ENCODE measurements at places on chromosomes 7 and 10.

- DNase-seq: peak; percentile 69
Measured at GRCh38 chr7:149196151-149196704, 882 bp downstream of the ZNF282 start.

DNA sequence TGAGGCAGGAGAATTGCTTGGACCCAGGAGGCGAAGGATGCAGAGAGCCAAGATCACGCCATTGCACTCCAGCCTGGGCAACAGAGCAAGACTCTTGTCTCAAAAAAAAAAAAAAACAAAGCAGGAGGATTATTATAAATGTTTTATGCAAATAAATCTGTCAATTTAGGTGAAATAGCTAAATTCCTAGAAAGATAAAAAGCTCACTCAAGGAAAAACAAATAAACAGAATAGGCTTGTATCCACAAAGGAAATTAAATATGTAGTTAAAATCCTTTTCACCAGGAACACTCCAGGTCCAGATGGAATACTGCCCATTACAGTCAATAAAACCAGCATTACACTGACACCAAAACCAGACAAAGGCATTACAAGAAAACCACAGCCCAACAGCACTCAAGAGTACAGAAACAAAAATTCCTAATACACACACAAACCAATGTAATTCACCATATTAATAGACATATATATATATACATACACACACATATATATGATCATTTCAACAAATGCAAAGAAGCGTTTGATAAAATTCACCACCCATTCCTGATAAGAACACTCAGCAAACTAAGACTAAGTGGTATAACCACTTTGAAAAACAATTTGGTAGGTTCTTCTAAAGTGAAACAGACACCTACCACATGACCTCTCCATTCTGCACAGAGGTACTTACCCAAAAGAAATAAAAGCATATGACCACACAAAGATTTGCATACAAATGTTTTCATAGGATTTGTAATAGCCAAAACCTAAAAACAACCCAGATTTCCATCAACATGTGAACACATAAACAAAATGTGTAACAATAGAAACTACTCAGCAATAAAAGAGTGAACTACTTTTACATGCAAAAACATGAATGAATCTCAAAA is 38.8 kb downstream of the ABI1 start:
- no peak for DNase-seq

GRCh38 chr7:135077642-135078041 is 70.2 kb upstream of the TMEM140 start:
- peak; percentile 59 for DNase-seq

DNA sequence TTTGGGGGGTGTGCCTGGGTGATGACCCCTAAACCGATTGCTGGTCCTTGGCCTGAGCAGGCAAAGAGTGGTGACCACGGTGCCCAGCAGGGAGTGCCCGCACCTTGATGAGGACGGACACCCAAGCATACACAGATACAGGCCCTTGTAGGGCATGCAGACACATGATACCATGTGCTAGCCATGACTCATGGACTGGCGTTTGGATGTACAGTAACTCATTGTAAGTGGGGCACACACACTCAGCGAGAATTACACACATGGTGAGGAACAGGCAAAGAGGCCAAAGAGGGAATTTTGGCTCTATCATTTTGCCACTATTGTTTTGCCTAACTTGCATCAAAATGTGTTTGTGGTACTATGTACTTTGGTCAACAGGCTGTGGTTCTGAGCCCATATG is 24.1 kb downstream of the KAZALD1 start:
- no peak for DNase-seq

DNA sequence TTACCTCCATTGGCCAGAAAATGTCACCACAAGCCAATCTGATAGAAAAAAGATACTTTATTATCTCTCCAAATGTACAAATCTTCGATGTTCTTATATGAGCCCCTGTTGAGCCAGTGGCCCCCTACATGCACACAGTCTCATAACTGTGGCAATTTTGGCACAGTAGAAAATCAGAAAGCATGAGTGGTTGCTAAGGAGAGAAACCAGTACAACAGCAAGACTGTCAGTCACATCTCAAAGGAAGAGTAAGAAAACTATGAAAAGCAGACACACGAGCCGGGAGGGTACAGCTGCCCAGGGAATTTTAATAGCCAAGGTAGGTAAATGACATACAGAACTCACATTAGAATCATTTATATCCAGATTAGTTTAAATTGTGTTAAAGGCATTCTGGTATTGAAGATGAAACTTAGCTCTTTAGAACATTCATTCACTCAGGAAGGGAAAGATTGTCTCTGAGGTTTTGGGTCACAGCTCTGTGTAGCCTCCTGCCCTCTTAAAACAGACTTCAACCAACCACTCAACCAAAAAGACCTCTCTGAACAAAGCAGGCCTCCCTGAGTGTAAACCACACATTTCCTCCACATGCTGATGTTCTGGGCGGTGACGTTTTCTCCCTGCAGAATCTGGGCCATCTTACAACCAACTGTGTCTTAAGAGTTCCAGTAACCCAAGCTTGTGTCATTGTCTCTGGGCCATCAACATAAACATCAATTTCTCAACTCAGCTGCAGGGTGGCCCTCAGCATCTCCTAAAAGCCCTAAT is 80.8 kb upstream of the ADAM12 start:
- no peak for DNase-seq

GRCh38 chr10:67808704-67809103 is 29.3 kb downstream of the DNAJC12 start:
- DNase-seq: peak; percentile 52

DNA sequence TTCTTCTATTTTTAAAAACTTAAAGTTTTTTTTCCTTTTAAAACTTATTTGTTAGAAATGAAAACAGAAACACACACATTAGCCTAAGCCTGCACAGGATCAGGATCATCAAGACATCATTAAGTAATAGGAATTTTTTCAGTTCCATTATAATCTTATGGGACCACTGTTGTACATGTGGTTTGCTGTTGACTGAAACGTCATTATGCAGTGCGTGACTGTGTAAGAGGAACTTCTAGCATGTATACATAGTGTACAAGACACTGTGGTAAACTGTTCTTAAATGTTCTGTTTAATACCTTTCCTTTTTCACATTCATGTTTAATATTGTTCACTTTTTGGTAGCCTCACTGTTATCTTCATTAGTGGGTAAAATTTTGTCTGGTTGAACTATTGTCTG is 12.1 kb downstream of the ENTPD7 start:
- DNase-seq: no peak

DNA sequence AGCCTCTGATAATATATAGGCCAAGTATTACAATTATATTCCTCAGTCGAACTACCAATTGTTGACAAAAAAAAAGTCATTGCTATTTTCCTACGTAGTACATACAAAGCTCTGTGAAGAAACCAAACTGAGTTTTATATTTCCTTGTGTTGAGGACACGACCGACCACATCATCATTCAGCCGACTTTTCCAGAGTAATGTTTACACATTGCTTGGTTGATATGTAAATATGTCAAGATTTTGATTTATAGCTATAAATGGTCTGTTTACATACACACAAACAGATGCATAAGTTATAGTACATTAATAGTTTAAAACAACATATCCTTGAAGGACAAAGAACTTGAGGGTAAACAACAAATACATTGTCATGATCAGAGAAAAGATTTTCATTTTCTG is 121.5 kb downstream of the CRPPA start:
- no peak for DNase-seq

DNA sequence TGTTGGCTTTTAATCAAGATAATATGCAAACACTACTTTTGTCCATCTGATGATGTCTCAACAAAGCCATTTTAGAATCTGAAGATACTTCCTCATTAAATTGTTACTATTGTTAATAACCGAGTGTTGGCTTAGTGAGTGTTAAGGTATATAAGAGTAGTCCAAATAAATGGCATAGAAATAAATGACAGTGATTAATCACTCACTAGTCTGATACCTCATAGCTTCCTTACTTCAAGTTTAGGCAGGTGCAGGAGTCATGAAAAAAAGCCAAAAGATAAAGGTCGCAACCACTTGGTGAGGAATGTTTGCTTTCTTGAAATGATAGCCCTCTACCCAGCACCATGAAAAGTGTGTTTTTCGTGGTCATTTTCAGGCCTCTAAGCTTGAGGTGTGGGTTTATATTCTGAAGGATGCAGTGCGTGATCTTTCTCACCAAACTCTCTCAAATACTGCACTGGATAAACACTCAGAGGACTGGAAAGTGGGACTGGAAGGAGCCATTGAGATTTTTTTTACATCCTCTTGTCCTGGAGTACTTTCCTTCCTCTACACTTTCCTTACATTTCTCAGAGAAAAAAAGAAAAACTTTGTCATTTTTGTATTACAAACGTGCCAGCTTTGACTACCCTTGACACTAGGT is 138.1 kb downstream of the KIAA1217 start:
- DNase-seq: no peak

DNA sequence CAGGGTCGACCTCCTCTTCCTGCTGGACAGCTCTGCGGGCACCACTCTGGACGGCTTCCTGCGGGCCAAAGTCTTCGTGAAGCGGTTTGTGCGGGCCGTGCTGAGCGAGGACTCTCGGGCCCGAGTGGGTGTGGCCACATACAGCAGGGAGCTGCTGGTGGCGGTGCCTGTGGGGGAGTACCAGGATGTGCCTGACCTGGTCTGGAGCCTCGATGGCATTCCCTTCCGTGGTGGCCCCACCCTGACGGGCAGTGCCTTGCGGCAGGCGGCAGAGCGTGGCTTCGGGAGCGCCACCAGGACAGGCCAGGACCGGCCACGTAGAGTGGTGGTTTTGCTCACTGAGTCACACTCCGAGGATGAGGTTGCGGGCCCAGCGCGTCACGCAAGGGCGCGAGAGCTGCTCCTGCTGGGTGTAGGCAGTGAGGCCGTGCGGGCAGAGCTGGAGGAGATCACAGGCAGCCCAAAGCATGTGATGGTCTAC is 46.9 kb downstream of the VWA2 start:
- no peak for DNase-seq

GRCh38 chr7:131370523-131370968 is 42.9 kb downstream of the MKLN1 start:
- peak; percentile 65 for DNase-seq

DNA sequence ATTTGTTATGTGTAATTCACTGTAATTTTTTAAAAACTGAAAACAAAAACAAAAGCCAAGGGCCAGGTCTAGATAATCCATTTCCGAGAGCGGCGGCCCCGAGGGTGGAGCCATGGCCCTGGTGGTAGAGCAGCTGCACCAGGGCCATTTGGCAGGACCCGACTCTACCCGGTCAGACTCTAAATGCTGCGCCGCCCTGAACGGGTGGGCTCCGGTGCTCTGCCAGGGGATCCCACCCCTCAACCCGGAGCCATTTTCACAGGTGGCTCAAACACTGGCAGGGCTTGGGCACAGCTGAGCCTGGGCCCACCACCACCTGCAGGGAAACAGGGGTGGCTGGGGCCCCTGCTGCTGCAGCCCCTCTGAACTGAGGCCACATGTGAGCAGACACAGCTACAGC is 56.9 kb downstream of the DPYSL4 start:
- DNase-seq: no peak

DNA sequence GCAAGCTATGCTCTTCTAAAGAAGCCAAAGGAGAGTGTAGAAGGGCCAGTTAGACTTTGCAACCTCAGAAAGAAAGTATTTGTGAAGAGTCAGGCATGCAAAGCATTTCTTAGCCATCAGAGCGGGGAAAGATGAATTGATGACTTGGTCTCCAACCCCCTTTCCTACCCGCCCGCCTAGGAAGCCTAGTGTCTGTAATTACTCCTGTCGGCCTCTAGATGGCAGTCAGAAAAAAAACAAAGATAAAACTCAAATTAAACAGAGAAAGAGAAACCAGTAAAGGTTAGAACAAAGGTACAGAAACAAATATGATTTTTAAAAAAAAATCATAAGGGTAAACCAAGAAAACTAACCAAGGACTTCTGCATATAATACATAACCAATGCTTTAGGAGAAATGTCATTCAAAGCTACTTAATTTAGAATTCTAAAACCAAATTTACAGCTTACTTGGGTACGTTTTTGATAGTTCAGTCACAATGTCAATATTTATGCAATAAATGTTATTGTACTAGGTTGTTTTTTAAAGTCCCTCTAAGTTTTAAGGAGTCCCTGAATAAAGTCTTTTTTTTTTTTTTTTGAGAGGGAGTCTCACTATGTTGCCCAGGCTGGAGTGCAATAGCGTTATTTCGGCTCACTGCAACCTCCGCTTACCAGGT is 97.6 kb downstream of the LYZL1 start:
- DNase-seq: peak; percentile 57

DNA sequence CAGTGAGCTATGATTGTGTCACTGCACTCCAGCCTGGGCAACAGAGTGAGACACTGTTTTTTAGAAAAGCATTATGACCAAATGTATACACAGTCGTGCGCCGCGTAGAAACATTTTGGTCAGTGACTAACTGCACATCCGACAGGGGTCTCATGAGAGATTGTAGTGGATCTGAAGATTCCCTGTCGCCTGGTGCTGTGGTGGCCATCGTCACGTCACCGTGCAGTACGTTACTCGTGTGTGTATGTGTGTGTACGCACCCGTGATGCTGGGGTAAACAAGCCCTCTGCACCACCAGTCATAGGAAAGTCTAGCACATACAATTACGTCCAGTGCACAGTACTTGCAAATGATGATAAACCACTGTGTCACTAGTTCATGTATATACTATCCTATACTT is 109.4 kb downstream of the ELFN1 start:
- no peak for DNase-seq

- no peak for DNase-seq
Measured at GRCh38 chr10:6657196-6657595, 77.1 kb upstream of the PRKCQ start.

DNA sequence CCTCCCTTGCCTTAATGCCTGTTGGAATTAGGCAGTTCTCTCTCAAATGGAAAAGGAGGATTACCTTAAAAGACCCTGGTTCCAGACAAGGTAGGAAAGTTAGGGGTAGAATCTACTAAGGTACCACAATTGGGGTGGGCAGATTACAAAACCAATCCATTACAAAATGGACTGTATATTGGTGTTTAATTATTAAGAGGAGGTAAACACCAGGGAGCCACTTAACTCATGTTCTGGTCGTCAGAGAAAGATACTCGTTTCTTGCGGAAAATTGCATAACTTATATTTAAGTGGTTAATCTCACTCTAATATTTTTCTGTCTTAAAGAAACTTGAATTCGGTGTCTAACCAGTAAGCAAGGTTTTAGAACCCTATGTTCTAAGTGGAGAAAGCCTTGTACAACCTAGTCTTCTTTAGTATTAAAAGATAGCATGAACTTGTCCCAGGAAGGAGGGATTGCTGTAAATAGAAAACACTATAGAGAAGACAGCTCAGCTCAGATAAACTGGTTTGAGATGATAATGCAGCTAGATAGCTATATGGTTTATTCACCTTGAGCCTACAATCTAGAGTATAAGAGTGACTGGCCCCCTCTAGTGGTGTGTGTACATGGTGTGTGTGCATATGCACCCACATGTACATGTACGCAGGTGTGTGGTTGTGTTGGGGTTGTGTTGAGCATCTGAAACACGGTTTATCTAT is 58.0 kb upstream of the STRIP2 start:
- DNase-seq: peak; percentile 63
